ENCODE measurements at places on chromosomes 12 and 14.

GRCh38 chr12:128644664-128645296 lies 179.0 kb downstream of the SLC15A4 start:
- peak; percentile 44 for DNase-seq

DNA sequence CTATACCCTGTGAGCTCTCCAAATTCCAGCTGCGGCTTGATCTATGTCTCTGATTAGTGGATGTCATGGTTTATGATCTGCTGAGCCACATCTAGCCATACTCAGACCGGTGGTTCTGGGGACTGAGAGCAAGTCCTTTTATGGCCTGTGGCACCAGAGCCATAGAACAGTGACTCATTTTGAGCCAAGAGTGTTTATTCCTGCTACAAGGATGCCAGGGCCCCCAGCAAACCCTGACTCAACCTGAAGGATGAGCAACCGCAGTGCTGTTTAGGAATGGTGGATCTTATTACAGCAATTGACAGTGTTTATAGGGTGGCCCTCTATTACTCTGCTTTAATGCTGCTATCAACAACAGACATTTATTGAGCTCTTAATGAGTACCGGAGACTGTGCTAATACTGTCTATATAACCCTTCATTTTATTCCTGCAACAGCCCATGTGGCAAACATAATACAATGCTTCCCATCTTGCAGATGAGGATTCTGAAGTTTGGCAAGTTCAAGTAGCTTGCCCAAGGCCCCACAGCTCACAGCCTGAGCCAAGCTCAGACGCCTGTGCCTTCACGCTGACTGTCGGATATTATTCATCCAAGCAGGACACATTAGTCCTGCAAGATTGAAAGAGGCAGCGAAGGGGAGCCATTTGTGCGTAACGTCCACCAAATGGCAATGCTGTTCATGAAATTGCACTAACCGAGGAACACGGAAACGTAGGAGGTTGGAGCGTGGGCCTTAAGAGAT lies 273.6 kb upstream of the PWP1 start:
- no peak for DNase-seq

GRCh38 chr14:21965042-21965441 lies 291.4 kb upstream of the OR4E1 start:
- no peak for DNase-seq

GRCh38 chr14:38197001-38197783 lies 10.5 kb upstream of the SSTR1 start:
- no peak for DNase-seq

DNA sequence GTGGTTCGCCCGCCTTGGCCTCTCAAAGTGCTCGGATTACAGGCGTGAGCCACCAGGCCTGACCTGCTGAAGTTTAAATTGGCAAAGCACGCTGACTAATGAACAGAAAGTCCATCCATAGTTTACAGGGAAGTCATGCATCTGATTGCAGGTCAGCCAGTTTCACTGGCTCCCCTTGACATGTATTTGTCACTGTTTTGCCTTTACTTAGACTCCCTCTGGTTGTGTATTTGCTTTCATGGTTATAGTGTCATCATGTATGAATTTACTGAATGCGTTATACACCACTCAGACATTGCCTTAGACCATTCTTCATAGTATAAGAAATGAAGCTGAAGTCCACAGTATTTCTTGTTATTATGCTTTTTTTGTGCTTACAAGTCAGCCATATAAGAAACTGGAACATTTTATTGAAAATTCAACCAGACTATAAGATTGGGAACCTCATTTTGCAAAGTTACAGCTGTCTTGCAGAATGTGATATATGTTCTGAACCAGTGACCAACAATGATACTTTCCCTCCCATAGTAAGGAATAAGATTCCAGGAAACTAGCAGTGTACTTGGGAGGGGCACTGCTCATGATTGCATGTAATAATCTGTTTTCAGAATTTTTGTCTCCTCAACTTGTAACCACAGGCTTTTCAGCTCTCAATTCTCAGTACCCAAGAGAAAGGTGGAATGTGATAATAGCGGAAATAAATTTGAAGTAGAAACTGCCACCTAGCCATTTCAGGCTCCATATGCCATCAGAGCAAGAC lies 51.9 kb upstream of the ATF7IP start:
- no peak for DNase-seq

- no peak for DNase-seq
These were observed 105.1 kb downstream of the SINHCAF start for GRCh38 chr12:31220633-31221550.

Data from NCI-H2029 treated with DMSO at 0.1 percent for 48 hours (cell line).